RCC 7860 (cell line): ENCODE measurements at places on chromosomes 1 and 21.

DNA sequence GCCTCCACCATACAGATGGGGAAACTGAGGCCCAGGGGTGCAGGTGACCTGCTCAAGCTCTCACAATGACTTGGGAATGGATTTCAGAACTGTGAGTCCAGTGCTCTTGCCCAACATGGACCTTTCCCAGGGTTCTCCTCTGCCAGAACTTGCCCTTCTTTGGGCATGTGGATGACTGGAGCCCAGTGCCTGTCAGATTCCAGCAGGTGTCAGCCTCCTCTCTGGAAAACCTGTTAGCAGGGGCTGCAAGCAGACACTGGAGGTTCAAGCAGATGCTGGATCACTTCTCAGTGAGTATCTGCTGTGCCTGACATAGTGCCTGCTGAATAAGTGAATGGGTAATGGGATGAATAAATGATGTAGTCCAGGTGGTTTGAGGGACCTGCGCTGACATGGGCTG lies 314.2 kb upstream of the POU3F1 start:
- no peak for DNase-seq

- DNase-seq, result no peak
These were observed 37.9 kb upstream of the PTPRF start for GRCh38 chr1:43492826-43493225.

DNA sequence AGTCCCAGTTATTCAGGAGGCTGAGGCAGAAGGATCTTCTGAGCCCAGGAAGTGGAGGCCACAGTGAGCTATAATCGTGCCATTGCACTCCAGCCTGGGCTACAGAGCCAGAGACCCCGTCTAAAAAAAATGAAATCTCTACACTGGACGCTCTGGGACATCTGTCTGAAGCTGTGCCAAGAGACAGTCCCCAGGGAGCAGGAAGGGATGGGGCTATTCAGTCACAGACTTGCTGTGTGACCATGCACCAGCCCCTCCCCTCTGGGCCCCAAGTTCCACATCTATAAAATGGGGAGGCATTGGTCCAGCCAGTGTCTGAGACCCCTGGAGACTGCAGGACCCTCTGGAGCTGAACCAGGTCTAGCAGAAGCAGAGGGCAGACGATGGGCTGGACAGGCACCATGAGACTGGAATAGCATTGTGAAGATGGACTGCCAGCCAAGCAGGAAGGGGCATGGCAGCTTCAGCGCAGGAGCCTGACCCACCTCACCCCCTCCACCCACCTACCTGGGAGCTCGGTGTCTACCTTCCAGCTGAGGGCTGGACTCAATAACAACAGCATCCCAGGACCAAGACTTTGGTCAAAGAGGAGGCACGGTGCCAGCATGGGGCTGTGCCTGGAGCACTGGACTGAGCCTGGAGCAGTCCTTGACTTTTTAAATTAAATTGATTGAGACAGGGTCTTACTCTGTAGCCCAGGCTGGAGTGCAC lies 1.4 kb downstream of the TMEM54 start:
- DNase-seq, result no peak

- no peak for DNase-seq
These were observed 42.3 kb upstream of the NFASC start for GRCh38 chr1:204828352-204828850.

- no peak for DNase-seq
These were observed 10.7 kb downstream of the SNX7 start for GRCh38 chr1:98672189-98672588.

DNA sequence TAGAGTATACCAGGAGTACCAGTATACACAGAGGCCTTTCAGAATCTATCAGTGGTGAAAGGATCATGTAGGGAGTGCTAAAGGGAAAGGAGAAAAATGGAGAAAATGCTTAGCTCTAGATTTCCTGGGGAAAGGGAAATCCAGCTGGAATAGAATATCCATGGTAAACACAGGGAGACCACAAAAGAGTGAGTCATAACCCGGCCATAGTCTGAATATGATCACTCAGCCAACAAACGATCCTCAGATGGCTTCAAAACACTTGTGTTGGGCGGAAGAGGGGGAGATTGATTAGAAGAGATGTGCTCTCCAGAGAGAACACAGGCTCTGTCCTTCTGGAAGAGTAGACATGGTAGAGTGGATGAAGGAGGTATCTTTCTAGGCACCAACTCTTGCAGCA lies 180.6 kb downstream of the PAPPA2 start:
- DNase-seq, result peak; percentile 19

- DNase-seq, result no peak
These were observed 31.0 kb downstream of the ATP5PO start for GRCh38 chr21:33884376-33885171.

DNA sequence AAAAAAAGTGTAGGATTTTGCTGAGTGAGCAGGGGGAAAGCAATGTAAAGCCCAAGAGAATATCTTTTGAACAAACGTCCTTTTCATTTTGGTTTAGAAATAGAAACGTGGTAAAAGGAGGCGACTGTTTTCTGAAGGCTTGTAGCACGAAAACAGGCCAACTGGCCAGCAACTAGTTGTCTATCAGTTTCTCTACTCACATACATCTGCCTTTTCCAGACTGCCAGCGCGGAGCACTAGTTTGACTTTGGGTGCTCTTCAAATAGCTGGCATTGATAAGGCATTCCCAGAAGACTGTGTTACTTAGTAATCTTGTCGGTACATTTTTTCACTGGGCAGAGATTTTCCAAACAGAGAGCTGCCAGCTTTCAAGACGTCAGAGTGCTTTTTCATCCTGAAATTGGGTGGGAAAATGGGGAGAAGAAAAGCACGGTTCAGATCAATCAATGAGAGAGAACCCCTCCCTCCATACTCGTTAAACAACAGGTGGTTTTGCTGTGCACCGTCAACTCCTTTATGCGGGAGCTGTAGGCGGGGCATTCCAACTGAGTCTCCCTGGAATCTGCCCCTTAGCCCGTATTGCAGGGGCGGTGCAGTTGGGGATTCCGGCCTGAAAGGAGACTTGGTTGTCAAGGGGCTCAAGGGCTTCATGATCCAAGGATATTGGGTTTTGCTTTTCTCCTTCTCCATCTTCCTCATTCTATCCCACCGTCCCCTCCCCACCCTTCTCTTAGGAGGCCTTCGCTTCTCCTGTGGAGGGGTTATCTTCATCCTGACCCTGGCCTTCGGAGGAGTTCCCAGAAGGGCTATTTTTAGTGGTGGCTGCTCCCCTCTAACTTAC lies 884 bp upstream of the LRRC8C start:
- DNase-seq, result no peak

DNA sequence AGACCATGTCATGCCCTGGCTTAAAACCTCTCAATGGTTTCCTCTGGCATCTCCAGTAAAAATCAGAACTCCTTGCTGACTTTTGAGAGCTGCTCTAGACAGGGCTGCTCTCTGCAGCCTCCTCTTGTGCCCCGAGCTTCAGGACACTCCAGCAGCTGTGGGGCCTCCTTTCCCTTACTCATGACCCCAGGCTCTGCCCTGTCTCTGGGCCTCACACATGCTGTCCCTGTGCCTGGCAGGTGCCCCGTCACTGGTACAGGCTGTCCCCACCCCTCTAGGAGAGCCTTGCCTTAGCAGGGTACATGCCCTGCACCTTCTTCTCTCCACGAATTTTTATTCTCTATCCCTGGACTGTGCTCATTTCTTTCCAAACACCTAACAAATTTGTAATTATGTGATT lies 43.2 kb downstream of the HIVEP3 start:
- no peak for DNase-seq

GRCh38 chr1:173405281-173405680 lies 71.9 kb upstream of the PRDX6 start:
- no peak for DNase-seq

DNA sequence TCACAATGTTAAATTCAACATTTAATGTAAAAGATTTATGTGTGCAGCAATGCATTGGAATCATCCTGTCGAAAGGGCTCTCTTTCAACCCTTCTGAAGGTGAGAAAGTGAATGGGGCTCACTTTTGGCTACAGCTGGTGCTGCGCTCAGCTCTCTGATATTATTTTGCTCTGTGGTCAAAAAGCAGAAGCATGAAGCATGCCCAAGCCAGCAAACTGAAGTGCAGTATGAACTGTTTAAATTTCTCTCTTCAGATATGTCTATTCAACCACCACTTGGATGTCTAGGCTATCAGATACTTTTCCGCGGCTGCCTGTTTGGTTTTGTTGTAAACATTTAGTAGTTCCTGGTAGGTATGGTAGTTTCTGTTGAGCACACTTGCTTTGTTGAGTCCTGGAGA lies 216.9 kb upstream of the TMPRSS15 start:
- no peak for DNase-seq

DNA sequence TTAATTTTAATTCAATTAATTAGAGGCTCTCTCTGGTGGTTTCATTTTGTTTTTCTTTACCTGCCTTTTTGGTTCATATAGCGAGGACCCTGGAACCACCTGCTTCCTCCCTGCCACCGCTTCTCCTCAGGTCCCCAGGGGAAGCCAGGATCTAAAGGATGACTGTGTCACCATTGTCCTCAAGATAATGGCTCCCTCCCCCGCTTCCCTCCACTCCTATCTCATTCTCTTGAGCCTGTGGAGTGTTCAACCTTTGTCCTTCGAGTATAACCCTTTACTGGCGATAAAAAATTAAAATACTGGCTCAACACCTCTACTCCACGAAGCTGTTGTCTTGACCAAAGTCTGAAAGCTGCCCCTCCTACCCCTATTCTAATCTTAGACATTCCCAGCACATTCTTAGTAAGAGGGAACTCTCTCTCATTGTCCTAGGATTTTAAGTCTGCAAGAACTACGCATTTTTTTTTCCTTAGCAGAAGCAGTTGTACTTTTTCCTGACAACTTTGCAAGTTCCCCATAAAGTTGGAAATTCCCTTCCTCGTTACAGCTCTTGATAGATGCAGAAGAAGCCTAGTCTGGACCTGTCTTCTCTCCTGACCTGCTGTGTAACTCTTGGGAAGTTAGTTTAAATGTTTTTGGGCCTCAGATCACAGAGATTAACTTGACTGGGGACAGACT lies 12.6 kb upstream of the MAPKAPK2 start:
- DNase-seq, result no peak

- peak; percentile 63 for DNase-seq
These were observed 25.7 kb downstream of the EPHA10 start for GRCh38 chr1:37739222-37739621.

GRCh38 chr1:165562571-165562970 lies 18.8 kb downstream of the LRRC52 start:
- peak; percentile 16 for DNase-seq

DNA sequence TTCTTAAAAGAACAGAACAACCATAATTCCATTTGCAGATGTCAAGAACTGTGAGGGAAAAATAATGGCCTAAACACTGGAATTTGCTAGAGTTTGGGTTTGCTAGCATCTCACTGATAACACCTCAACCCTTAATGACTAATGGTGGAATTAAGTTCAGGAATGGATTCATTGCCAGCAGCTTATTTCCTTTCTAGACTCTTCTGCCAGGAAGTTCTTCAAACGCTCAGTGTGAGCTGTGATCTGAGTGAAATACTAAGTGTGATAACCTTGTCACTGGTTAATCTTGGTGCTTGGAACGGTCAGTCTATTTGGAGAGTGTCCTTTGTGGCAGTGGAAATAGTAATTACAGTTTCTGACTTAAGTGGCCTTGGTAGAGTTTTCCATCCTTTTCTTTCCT lies 21.6 kb upstream of the PLEKHM2 start:
- no peak for DNase-seq

- no peak for DNase-seq
These were observed 543.0 kb upstream of the RGS18 start for GRCh38 chr1:191615101-191615821.

GRCh38 chr1:116855191-116855619 lies 54.5 kb upstream of the PTGFRN start:
- DNase-seq, result peak; percentile 55

DNA sequence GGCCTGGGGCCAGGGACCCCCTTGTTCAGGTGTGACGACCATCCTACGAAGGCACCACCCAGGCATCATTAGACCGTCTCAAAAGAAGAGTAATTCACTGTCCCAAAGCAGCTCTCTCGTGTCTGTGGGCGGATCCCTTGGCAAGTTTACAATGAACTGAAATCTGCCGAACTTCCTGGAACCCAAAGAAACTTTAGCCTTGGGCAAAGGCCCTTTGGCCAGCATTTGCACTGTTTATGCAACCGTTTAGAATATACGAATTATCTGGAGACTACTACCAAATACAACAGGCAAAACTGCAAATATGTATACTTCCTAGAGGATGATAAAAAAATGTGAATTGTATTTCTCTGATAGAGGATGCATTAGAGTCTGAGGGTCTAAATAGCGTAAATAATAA lies 1.4 kb upstream of the SOD1 start:
- DNase-seq, result no peak

- DNase-seq, result no peak
These were observed 94.2 kb downstream of the PRKAB2 start for GRCh38 chr1:147077936-147078605.

DNA sequence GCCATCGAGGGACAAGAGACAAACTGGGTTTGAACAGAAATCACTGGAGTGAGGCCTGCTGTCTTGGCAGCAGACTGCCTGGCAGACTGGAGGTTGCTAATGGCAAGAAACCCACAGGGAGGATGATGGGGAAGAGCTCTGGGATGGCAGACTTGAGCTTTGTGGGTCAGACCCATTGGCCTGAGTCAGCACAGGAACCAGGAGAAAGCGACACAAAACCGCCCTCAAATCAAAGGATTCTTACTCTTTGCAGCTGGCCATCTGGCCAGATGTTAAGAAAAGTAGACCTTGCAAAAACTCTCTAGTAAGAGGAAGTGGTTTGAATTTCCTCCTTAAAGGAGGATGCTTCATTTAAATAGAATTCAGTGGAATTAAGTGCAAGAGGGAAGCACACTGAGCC lies 195.2 kb upstream of the JUN start:
- no peak for DNase-seq

- no peak for DNase-seq
These were observed 4.3 kb upstream of the SLC35D1 start for GRCh38 chr1:67058242-67058641.

DNA sequence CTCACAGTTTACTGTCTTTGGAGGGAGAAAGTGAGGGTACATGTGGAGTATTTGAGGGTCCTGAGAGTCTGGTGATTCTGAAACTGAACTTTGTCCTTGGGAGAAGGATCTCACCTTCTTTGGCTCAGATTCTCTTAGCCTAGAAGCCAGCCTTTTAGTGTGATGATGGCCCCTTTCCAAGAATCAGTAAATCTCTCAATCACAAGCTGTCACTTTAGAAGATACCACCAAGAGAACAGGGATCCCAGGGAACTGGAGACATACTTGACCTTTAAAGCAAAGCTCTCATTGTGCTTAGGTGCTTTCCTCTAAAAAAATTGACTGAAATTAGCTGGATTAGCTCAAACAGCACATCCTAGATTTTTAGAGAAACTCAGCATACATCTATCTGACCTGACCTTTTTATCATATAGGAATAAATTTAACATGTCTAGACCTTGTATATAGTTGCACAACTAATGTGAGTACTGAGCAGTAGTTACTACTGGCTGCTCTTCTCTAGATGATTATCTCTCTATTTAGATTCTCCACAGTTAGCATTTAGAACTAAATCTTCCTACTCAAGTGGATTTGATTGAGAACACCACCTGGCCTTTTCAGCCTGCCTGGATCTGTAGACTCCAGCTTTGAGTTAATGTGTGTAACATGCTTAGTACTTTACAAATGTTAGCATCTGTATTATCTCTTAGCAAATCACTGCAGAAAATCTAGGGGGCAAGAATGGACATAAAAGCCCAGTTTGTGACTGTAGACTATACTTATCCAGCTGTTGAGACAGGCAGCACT lies 157.7 kb downstream of the MAST2 start:
- no peak for DNase-seq
